Mesothelial cell of epicardium (in vitro differentiated cells): ENCODE measurements at places on chromosomes 3 and 15. TPM values are rescaled to one million over a fixed set of nuclear protein-coding genes. Genes with fewer than 3 reads are reported as not detected.

The EEF1AKMT4 gene
- 3.8 to 4.9 TPM (median 4.2 TPM) in 3 replicates for total RNA-seq

The P3H2 gene
- total RNA-seq, result 14.8 to 17.2 TPM (median 15.8 TPM) in 3 replicates

The WNT7A gene
- total RNA-seq, result 0.89 to 1.0 TPM (median 0.99 TPM) in 3 replicates

- no peak for DNase-seq
Measured at GRCh38 chr15:84840255-84840654, 23.1 kb downstream of the ALPK3 start.

DNA sequence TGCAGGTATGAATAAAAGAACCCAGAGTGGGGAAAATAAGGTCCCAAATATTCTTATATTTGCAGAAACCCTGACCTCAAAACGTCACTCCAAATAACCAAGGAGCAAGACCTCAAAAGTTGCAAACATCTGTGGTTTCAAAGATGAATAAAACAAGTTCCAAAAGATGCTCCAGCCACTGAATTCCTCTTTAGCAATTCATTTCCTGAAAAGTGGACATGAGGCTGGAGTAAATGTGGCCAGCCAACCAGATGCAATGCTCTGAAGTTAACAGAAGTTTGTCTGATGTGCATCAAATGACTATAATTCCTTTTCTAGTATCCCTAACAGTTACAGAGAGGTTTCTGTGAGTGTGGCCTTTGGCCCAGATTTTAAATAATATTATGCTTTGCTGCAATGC lies 71.2 kb upstream of the WNT5A start:
- DNase-seq, result no peak

DNA sequence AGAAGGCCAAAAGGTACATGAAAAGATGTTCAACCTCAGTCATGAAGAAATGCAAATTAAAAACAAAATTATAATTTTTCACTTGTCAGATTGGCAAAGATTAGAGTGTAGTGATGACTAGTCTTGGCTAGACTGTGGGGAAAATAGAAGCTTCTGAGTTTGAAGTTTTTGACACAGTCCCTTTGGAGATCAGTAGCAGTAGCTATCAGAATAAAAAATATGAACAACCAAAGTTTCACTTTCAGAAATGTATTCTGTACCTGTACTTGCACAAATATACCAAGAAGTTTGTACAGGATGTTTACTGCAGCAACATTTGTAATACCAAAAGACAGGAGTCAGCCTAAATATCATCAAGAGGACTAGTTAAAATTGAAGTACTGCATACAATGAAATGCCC lies 14.1 kb downstream of the ATP2C1 start:
- DNase-seq, result no peak

- DNase-seq, result peak; percentile 37
Measured at GRCh38 chr15:82952158-82953081, at the start of gene HOMER2. Gene HOMER2, minus strand, starts transcription at chr15:82952720. Its CDS starts 185 bp downstream, at chr15:82952535.

DNA sequence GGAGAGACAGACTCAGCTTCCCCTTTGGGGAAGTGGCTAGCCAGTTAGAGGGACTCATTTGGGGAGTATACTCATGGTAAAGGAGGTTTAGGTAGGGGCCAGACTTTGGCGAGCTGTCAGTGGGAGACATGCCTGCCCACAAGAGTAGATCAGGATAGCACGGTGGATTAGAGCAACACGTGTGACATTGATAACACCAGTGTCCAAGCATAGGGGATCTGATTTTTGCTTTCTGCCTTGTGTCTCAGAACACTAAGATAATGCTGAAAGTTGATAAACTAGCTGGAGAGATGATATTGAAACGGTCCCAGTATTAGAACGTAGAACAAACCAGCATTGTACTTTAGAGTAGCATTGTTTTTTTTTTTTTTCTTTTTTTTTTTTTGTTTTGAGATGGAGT lies 25.9 kb downstream of the MAP6D1 start:
- DNase-seq, result no peak

- no peak for DNase-seq
Measured at GRCh38 chr3:156792945-156793344, 33.2 kb upstream of the LEKR1 start.

DNA sequence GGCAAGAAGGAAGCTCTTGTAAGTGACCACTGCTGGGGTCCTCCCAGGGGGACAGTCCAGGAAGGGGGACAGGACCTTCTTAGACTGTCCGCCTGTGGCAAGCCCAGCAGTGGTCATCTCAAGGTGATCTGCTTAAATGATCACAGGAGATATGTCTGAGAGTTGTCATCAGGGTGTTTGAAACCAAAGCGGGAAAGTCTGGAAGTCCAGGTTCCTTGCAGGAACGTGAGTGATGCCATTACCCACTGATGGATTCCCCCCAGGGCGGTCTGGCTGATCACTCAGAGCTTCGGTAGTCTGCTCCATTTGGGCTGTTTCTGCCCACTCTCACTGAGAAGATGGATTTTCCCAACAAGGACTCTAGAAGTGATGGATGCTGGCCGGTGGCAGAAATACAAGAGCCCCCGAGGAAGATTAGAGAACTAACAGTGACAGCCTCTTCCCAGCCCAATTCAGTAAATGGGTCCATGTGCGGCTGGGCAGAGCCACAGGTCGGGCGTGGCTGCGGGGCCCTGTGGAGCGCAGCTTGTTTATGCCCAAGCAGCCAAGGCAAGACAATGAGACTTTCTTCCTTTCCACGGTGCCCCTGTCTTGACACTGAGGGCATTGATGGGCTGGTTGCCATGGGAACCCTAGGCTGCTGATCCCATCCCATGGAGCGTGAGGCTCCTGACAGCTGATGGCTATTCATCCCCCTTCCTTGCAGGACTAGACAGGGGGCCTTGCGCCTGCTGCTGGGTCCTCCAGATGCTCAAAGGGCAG lies 9.5 kb downstream of the PCSK6 start:
- no peak for DNase-seq

GRCh38 chr3:55608301-55608937 lies 121.3 kb upstream of the WNT5A start:
- no peak for DNase-seq

DNA sequence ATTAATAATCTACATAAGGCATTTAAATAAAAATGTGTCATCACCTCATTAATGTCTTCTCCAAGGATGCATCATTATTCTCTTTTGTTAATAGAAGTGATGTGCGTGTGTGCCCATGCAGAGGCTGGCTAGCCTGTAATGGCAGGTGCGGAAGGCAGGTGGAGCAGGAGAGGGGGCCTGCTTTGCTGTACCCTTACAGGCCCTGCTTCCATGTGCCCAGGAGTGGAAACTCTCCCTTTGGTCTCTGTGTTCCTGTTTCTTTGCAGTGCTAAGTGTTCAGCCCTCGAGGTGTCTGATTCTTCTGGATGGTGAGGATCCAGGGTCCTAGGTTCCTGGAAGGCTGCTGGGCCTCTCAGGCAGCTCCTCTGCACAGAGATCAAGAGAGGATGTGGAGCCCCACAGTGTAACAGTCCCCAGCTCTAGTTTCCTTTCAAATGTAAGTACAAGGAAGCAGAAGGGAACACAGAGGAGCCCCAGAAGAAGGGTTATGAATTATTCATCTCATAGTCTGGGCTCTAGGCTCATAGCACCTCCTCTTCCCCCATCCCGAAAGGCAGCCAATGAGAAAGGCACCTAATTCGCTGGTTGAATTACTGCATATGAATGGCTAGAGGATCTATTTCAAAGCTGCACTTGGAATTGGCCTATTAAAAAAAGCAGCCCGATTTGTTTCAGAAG lies 39.2 kb upstream of the AGBL1 start:
- no peak for DNase-seq

DNA sequence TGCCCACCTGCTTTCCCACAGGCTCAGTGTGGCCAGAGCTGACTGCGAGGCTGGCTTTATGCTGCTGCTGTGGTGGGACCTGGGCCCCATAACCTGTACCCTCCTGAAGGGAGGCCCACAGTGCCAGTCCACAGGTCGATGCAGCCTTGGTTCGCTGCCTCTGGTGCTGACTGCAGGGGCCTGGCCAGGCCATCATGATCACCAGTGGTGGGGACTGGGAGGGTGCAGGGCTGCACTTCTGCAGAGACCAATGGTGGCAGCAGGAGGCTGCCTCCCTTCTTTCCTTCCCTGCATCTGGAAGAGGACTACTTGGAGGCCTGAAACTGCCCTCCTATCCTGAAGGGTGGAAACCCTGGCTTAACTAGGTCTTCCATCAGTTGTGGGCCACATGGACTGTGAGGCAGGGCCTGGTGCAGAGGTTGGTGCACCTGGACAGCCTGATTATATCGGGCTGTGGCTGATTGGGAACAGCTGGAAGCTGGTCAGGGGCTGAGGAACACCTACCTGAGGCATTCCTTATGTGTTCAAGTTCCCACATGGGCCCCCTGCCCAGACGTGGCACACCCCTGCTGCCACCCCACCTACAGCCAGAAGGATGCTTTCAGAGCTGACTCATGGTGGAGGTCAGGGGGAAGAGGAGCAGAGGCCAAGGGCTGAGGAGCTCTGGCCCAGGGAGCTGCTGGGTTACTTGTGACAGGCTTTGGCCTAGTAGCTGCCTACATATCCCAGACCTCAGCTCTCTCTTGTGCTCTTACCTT lies 29.8 kb downstream of the POMGNT2 start:
- no peak for DNase-seq

- DNase-seq, result no peak
Measured at GRCh38 chr15:82715003-82715402, 5.3 kb upstream of the AP3B2 start.

DNA sequence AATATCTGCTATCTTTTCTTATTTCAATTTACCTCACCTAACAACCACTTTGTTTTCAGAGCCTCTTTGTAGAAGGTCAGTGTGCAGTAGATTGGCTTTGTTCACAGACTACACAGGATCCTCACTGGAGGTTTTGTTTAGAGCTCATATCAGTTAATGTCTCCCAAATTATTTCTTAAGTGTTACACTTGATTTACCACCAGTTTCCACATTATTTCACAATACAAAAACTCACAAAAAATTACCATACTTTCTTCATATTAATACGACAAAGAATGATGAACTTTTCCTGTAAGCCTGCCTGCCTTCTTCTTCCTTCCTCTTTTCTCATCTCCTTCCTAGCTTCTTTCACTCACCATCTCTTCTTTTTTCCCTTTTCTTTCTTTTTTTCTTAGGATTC lies 133.3 kb downstream of the ALCAM start:
- no peak for DNase-seq
